ENCODE measurements at places on chromosomes 16 and 17.

DNA sequence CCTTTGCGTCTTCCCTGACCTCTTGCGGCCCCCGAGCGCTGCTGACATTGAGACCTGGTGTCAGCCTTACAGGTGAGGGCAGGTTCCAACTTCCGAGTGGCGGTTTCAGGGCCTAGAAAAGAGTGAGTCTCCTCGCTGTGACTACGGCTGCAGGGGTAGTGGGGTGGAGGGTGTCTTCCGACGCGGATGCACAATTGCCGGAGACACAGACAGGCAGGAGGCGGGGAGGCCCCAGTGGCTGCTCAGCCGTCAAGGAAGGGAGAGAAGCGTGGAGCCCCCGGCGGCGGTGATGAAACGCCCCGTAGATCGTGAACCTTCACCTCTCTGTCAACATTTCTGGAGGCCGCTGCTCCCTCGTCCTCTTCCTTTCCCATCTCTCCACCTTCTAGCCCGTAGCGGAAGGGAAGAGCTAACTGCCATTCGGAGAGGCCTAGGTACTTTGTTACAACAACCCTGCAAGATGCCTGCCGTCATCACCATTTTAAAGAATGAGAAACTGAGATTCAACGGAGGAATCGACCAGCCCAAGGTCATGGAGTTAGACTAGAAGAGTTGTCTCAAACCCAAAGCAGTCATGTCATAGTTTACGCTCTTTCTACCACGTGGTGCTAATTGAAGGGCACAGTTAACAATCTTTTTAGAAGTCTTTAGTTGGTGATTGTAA is 485 bp downstream of the DNAJA3 start:
- DNase-seq: no peak

DNA sequence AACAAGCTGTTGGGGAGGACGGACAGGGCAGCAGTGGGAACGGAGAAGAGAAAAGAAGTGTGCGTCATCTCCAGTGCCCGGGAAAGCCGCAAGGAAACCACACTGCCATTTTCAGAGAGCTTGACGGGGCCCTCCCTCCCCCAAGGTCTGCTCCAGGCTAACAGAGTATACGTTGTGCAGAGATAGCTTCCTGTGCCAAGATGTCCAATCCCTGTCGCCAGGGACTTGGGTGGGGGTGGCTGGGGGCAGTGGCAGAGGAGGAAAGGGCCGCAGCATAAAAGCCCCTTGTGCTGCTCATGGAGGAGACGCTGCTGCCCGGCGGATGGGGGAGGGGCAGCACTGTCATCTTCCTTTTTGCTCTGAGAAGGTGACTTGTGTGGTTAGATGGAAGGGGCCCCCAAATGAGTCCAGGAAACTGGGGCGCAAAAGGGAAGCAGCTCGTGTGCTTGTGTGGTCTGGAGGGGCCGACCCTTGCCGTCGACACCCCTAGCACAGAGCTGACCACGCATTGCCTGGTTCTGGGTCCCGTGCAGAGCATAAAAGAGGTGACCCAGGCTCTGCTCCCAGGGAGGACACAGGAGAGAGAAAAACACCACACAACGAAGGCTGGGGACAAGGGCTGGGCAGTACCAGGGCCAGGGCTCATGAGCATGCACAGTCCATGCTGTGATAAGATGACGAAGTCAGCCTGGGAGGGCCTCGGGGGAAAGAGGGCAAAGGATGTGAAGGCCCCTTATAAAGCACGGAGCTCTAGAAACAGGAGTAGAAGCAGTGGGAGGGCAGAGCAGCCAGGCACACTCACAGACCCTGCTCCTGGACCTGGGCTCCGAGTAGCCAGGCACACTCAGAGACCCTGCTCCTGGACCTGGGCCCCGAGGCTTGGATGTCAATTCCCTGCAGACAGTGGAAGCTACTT is 372.7 kb downstream of the SLC39A11 start:
- DNase-seq: no peak

- no peak for DNase-seq
These were observed 2.2 kb upstream of the ATXN1L start for GRCh38 chr16:71843572-71843971.

- peak; percentile 7 for DNase-seq
These were observed 46.9 kb downstream of the LCMT1 start for GRCh38 chr16:25158401-25158800.

GRCh38 chr16:971981-972315 is 1.2 kb upstream of the LMF1 start:
- no peak for DNase-seq

DNA sequence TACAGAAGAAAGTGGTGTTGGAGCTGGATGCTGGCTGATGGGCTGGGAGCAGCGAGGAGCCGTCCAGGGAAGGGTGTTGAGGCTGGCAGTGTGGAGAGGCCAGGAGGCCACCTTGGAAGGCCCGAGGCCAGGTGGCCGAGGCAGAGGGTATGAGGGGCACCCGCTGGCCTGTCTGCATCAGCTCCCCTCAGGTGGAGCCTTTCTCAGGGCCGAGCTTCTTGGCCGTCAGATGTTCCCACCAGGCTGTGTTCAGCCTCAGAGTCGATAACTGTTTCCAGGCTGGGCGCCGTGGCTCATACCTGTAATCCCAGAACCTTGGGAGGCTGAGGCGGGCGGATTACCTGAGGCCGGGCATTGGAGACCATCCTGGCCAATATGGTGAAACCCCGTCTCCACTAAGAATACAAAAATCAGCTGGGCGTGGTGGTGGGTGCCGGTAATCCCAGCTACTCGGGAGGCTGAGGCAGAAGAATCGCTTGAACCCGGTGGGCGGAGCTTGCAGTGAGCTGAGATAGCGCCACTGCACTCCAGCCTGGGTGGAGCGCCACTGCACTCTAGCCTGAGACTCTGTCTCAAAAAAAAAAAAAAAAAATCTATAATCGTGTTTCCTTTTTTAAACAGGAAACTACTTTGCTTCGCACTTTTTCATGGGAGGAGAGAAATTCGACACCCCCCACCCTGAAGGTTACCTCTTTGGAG is 25.3 kb downstream of the MGRN1 start:
- DNase-seq: no peak

- DNase-seq: no peak
These were observed 4.1 kb downstream of the PRCD start for GRCh38 chr17:76543826-76544545.

DNA sequence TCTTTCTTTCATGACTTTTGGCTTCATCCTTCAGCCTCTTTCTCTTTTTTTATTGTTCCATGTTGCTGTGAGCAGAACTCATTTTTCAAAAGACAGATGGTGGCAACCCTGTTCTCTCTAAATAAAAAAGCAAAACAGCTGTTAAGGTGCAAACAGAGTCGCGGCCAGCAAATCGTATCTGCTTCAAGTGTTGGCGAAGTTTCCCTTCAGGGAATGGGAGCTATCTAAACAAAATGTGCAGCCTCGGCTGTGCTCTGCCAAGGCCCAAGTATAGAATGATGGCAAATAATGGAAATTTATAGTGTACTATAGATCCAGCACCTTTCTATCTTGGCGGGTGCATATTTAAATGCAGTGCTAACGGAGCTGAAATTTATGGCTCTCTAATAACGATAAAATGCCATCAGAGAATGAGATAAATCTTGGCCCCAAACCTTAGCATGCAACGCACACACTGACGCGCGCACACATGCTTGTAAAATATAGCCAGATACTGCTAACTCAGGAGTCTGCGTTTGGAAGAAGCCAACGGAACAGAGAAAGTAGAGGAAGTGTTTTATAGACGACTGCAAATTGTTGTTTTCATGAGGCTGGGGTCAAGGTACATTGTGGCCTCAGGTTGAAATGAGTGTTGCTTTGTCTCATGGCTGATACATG is 315.5 kb upstream of the RBFOX1 start:
- no peak for DNase-seq

- DNase-seq: no peak
These were observed 47.4 kb downstream of the KATNIP start for GRCh38 chr16:27597361-27597760.

DNA sequence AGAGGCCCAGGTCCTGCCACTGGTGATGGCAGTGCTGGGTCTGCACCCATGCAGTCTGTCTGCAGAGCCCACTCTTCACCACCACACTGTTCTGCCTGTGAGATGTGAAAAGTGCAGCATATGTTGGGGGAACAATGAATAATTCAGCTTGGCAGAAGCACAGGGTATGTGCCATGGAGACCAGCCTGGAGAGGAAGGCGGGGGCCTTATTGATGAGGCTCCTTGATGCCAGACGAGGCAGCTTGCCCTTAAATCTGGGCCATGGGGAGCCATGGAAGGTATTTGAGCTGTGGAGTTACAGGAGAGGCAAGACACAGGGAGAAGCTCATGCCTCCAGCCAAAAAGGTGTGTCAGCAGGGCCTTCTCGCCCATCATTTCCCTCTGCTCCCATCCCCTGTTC is 124.7 kb downstream of the C16orf78 start:
- no peak for DNase-seq

- no peak for DNase-seq
These were observed 45.6 kb downstream of the METRNL start for GRCh38 chr17:83124871-83125514.

- DNase-seq: peak; percentile 89
These were observed at the start of gene ERAL1 for GRCh38 chr17:28854457-28855335. TSS of gene ERAL1 (plus strand) at chr17:28855016. CDS start at chr17:28855035, 19 bp downstream.

DNA sequence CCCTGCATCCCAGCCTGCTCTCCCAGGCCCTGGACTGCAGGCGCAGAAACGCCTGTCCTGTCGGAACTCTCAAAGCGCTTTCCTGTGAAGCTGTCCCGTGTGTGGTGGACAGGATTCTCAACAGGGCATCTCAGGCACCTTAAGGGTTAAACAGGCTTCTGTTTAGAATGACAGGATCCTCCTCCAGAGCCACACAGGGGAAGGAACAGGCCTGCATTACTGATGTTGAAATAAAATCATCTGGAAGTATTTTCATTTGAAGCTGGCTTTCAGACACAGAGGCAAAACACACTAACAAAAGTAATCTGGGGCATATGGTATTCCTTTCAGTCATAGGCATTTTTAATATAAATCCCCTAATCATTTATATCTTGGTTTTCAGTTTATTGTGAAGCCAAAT is 7.4 kb downstream of the HS3ST3A1 start:
- no peak for DNase-seq

DNA sequence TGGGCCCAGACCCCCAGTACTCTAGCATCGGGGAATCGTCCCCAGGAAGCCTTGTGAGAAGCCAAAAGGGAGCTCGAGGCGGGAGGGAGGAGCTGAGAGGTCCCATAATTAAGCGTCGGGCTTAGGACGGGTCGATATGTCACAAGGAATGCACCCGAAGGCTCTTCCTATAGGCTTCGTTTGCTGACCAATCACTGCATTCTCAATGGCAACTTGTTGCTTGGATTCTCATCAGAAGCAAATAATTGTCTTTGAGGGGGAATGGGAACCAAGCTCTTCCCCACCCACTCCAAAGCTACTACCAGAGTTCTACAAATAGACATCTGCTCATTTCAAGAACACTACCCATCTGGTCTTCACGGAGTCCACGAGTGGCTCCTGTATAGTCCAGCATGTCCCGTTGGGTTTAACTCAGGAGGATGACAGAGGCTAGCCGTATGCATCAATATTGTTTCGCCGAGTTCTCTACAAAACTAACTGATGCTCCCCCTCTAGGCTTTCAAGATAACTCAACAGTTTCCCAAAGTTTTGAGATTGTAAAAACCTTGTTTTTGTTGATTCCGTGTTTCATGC is 628 bp upstream of the BLMH start:
- DNase-seq: no peak

GRCh38 chr17:19991252-19991885 is 13.7 kb upstream of the AKAP10 start:
- DNase-seq: no peak

All from NCI-H226 (cell line).